ENCODE measurements at places on chromosomes 11 and 22.

GRCh38 chr11:111627591-111627990, 25.3 kb downstream of the SIK2 start:
- DNase-seq = no peak

DNA sequence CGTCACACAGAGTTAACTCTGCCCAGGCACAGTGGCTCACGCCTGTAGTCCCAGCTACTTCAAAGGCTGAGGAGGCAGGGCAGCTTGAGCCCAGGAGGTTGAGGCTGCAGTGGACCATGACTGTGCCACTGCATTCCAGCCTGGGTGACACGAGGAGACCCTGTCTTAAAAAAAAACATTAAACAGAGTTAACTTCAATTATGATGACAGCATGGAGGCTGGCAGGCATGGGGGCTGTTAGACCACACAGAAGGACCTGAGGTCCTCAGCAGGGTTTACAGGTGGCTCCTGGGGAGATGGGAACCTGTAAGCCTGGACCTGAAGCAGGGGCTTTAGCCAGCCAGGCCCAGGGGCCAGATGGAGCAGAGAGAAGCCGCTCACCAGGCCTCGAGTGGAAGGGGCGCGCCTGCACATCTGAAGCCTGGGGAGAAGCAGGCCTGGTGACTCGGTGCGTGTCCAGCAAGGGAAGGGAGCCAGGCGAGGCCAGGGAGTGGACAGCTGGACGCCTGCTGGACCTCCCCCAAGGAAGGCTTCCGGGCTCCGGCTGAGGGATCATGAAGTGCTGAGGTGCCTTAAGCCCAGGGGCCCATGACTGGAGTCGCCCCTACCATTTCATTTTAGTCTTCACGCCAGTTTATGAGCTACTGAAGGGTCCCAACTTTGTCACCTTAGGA, 25.3 kb downstream of the RPUSD4 start:
- no peak for DNase-seq

- DNase-seq = no peak
Measured at GRCh38 chr11:18229501-18229900, 7.1 kb downstream of the SAA4 start.

DNA sequence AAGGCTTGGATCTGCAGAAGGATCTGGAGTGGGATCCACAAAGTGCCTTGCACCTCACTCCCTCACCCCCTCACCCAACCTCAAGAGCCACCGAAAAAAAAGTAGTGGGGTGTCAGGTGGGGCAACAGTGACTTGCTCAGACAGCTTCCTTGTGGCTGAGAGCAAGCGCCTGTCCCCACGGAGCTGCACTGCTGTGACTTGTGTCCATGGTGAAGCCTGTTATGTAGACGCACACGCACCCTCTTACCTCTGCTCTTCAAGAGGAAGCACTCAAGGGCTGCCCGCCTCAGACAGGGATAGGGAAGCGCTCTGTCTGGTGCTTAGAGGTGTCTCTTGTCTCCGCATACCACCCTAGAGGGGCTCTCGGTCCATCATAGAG, 1.2 kb downstream of the DRD2 start:
- DNase-seq = no peak

DNA sequence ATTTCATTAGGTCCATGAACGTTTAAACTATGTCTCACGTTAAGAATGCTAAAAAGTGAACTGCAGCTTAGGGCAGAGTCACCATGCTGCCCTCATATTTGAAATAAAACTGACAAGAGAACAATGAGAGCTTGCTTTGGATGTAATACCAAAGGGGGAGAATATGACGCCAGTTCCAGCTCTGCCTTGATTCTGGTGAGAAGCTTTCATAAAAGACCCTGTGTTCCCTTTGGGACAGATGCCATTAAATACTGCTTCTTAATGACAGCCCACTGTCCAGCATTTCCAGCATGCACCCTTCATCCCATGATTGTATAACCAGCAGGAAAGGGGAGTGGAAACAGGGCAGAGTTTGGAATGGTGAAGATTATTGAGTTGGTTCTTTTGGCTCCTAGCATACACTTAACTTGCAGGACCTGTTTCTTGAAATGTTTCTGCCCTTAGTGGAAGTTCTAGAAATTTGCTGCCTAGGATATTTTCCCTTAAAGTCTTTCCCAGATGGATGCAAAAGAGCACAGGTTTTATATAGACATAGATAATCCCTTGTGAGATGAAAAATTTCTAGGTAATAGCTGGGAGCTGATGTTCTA, 139.3 kb upstream of the LDLRAD3 start:
- no peak for DNase-seq

- no peak for DNase-seq
Measured at GRCh38 chr11:133608496-133608895, 76.2 kb upstream of the OPCML start.

GRCh38 chr11:113519989-113520613, 44.9 kb upstream of the DRD2 start:
- no peak for DNase-seq

DNA sequence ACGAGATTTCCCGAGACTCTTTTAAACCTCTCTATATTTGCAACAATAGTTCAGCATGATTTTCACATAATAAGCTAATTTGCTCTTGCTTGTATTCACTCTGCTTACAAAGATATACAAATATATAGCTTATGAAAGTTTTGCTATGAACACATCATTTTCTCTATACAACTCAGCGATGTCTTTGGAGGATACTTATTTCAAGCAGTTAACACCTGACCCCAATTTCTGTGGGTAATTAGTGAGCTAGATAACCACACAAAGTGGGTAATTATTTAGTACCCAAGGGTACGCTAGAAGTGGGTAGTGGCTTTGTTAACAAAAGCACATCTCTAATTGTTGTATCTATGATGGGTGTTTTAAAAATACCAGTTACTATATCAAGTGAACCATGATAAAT, 12.3 kb downstream of the BLID start:
- DNase-seq = no peak

- no peak for DNase-seq
Measured at GRCh38 chr11:10494636-10495463, 39.8 kb downstream of the AMPD3 start.

GRCh38 chr11:77197626-77198320, 69.7 kb downstream of the MYO7A start:
- DNase-seq = no peak

DNA sequence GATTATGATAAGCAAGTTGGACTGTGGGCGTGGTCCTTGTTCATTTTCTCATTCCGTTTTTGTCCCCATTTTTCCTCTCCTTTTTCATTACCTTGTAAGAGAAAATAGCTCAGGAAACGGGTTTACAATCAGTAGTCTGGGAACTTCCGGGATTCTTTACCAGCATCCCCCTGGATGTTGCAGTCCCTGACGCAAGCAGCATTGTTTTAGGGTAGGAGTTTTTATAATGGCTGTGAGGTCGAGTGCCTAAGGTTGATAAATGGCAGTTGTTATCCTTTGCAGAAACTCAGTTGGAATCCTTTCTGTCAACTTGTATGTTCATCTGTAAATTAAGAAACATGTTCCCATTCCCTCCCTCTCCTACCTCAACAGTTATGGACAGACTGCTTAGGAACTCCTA, 68.3 kb downstream of the ARHGEF12 start:
- no peak for DNase-seq

GRCh38 chr11:94731880-94732601, 36.1 kb upstream of the AMOTL1 start:
- no peak for DNase-seq

DNA sequence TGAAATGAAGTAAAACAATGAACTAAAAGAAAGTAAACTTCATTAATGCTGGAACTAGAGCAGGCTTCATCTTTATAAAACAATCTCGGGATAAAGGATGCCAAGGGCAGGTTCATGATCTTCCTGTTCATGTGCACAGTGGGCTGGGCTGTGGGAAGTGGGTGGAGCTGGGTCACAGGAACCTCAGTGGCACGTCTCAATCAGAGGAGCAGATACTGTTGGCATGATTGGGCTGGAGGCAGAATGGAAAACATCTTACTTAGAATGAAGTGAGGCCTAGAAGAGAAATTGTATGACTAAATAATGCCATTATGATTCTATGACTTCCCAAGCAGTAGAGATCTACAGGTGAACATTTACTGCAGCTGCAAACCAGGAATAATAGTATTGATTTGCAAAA, 45.4 kb upstream of the CALCB start:
- DNase-seq = no peak

DNA sequence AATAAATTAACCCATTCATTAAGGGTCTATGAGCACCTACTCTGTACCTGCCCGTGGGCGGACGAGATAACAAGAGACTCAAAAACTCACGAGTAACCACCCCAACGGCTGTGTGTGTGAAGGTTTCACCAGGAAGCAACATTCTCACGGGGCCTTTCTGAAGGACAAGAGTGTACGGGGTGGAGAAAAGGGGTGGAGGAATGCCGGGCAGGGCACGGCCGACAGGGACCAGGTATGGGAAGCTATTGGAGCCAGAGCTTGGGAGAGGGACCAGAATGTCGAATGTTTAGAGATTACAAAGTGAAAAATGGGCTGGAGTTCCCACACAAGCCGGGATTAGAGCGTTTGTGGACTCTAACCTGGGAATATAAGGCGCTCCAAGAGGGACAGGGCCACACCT, 1.6 kb downstream of the KMT5B start:
- no peak for DNase-seq

DNA sequence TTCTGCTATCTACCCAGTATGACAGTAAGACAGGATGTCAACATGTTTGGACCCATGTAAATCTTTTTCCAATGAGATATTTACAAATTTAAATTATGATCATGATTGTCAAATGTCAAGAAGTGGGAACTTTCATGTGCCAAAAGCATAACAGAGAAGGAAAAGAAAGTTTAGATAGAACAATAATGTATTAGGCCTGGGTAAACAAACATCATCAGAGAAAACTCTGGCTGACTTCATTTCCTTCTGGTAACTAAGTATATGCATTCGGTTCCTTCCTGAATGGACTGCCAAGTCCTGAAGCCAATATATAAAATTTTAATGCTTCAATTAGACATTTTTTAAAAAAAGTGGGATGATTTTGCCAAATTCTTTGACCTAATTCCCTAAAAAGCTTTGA, 16.5 kb downstream of the RNF141 start:
- no peak for DNase-seq

GRCh38 chr22:38097557-38098409, 12.7 kb downstream of the BAIAP2L2 start:
- no peak for DNase-seq

DNA sequence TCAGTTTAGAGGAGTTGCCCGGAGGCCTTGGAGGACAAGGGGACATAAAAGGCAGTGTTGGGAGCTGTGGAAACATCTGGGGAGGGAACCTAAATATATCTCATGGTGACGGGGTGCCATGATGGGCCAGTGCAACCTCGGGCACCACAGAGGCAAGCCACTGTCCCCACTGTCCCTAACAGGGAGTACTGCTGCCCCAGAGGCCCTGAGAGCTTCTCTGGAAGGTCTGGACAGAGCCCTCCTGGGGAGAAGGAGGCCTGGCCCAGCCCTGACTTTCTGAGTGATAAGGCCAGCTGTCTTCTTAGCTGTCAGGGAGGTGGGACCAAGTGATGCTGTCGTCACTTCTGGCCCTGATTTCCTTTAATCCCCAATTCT, 5.5 kb upstream of the P2RY6 start:
- no peak for DNase-seq

DNA sequence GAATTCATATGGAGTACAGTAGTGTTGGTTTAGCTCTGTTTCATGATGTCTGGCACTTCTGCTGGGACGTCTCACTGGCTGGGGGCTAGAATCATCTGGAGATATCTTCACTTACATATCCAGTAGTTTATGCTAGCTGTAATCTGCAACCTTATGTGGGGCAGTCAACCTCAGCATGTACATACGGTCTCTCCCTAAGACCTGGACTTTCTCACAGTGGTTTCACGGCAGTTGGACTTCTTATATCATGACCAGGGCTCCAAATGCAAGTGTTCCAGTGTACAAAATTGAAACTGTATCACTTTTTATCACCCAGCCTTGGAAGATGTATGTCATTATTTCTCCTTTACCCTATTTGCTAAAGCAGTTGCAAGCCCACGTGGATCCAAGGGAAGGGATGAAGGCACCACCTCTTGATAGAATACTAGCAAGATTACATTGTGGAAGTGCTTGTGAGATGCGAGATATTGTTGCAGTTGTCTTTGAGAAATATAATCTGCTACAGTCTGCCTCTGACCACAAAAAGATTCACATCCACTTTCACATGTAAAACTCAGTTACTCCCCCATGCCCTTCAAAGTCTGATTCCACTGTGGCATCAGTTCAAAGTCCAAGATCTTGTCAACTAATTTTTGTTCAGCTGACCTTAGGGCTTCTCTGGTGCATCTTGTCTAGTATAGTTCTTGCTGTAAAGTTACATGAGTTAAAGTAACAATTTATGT, 316.6 kb upstream of the NCAM1 start:
- DNase-seq = no peak

DNA sequence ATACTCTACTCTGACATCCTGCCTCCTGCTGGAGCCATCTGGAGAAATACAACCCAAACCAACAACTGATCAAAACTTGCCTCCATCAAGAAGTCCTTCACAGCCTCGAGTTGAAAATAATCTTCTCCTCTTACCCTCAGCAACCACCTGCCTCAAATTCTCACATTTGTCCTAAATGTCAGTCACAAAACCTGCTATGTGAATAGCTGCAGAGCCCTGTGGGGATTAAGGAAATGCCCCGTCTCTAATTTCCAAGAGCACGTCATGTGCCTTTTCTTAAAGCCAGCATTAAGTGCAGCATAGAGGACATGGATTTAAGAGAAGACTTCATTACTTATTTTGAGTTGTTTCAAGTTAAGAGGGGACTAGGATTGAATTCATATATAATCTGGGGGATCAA, 105.9 kb downstream of the TRPC6 start:
- no peak for DNase-seq

DNA sequence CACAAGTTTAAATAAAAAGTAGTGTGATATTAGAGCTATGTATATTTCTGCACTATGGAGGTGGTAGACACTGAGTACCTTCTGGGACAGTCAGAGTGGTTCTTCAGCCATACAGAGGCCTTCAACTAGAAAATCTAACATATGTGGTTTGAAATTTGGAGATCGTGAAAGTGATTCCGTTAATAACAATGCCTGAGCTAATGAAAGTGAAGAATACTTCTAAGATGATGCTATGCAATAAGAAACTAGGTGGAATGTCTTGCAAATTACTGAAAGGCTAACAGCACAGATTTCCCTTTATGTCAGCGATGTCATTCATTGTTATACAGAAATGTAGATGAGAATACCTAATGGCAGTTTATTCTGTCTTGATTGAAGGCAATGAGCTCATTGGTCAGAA, 1984.7 kb upstream of the RAG2 start:
- no peak for DNase-seq

GRCh38 chr11:129538323-129538722, 162.7 kb downstream of the BARX2 start:
- DNase-seq = no peak

DNA sequence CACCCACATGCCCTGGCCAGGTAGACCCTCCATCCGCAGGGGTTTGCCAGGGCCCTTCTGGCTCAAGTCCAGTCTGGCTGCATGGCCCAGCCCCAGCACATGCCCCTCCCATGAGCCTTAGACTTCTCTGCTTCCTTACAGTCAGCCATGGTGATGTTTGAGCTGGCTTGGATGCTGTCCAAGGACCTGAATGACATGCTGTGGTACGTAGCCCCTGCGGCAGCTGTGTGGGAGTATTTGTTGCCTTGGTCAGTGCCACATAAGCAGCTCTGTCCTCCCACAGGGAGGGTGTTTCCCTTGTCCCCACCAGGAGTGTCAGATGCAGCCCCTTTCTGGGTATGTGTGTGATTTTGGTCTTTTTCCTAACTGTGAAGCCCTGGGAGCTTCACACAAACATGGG, 17.5 kb downstream of the CDC45 start:
- peak; percentile 77 for DNase-seq

Measured in common myeloid progenitor, CD34-positive (primary cell).